ENCODE measurements at places on chromosomes 2 and 18. TPM values are rescaled to one million over a fixed set of nuclear protein-coding genes. Genes with fewer than 3 reads are reported as not detected.
A peak's percentile ranks its signal among the peaks of the same experiment; 100 is the strongest.

DNA sequence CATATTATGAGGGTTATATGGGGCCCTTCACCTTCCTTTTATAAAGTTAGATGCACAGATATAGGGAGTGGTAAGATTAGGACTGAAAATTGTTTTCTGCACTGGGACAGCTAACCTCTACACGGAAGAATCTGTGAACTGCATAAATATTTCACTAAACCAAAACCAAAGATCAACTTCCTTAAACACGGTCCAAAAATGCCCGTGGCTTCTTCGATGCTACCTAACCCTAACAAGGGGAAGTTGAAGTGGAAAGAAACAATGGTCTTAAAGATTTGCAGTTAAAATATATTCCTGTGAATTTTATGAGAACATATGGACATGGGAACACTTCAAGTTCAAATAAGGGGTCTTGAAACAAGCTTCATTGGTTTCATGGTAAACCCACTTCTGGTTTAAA lies 33.3 kb upstream of the PAX3 start:
- no peaks in the 10 kb centered on the region for H3K36me3 ChIP-seq
- H3K4me1 ChIP-seq = no peaks in the 10 kb centered on the region
- no peaks in the 10 kb centered on the region for H3K27me3 ChIP-seq
- DNase-seq = no peak
- no peak overlapping the region for H3K27ac ChIP-seq

GRCh38 chr18:73784853-73785252 lies 362.8 kb downstream of the FBXO15 start:
- no peaks in the 10 kb centered on the region for H3K27me3 ChIP-seq
- DNase-seq = no peak
- no peaks in the 10 kb centered on the region for H3K36me3 ChIP-seq
- H3K4me3 ChIP-seq = no peak overlapping the region
- no peak overlapping the region for H3K27ac ChIP-seq

- H3K27me3 ChIP-seq = no peaks in the 10 kb centered on the region
- no peak overlapping the region for H3K4me3 ChIP-seq
- no peak overlapping the region for H3K27ac ChIP-seq
- no peaks in the 10 kb centered on the region for H3K36me3 ChIP-seq
- no peaks in the 10 kb centered on the region for H3K4me1 ChIP-seq
Measured at GRCh38 chr2:212991120-212991519, 160.3 kb downstream of the IKZF2 start.

DNA sequence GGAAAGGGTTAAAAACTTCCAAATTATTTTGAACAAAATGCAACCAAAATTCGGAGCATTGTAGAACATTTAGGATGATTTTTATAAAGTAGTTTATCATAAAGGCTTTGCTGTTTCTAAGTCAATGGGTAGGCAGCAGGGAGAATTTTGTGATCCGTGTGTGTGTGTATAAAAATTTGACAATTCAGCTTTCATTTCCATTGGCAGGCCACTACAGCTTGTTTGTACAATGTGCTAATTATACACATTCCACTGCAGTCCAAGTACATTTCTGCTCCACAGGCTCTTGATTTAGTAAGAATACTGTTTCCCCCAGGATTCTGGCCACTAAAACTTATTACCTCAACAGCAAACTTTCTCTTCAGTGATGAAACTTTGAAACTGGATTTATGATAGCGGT lies 71.8 kb upstream of the LTBP1 start:
- no peaks in the 10 kb centered on the region for H3K27me3 ChIP-seq
- no peak for DNase-seq

DNA sequence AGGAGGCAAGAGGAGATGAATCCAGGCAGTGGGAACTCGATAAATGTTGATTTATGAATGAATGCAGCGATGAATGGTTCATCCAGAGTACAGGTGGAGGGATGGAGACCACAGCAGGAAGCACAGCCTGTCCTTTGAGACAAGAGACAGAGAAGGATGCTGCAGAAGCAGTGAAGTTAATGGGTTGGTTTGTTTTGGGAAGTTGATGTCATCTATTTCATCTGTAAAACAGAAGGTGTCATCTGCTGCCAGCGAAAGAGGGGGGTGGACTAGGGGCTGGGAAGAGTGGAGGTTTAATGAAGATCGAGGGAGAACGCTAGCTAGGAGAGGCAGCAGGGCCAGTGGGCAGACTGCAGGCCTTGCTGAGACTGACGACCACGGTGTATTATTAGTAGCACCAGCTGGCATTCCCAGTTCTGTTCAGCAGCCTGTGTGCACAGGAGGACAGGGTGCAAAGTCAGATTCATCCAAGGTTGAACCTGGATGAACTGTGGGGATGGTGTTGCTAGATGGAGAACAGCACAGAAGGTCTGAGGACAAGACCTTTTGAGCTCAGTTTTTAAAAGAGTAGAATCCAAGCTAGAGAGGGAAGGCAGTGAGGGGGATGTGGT lies 120.3 kb upstream of the CAPN13 start:
- no peaks in the 10 kb centered on the region for H3K36me3 ChIP-seq
- no peak overlapping the region for H3K4me3 ChIP-seq
- no peaks in the 10 kb centered on the region for H3K27me3 ChIP-seq

- no peaks in the 10 kb centered on the region for H3K36me3 ChIP-seq
- DNase-seq = no peak
- no peaks in the 10 kb centered on the region for H3K4me1 ChIP-seq
- H3K27me3 ChIP-seq = no peaks in the 10 kb centered on the region
Measured at GRCh38 chr2:176984987-176985386, 227.6 kb upstream of the HNRNPA3 start.

- H3K36me3 ChIP-seq = no peaks in the 10 kb centered on the region
- no peaks in the 10 kb centered on the region for H3K27me3 ChIP-seq
- no peaks in the 10 kb centered on the region for H3K4me1 ChIP-seq
- no peak for DNase-seq
Measured at GRCh38 chr2:215787025-215787424, 226.3 kb downstream of the MREG start.

GRCh38 chr18:63676526-63677323 lies 15.0 kb upstream of the SERPINB3 start:
- no peaks in the 10 kb centered on the region for H3K27me3 ChIP-seq
- no peak for DNase-seq
- H3K36me3 ChIP-seq = no peaks in the 10 kb centered on the region
- no peaks in the 10 kb centered on the region for H3K4me1 ChIP-seq

- peaks cover 13% of the 10 kb centered on the region for H3K4me1 ChIP-seq
- H3K27me3 ChIP-seq = no peaks in the 10 kb centered on the region
- H3K4me3 ChIP-seq = peak overlapping the region; percentile 91
- no peaks in the 10 kb centered on the region for H3K36me3 ChIP-seq
- H3K27ac ChIP-seq = peak overlapping the region; percentile 89
Measured at GRCh38 chr18:9333441-9334328, 888 bp upstream of the TWSG1 start.

- H3K36me3 ChIP-seq = no peaks in the 10 kb centered on the region
- DNase-seq = no peak
- H3K27me3 ChIP-seq = no peaks in the 10 kb centered on the region
- H3K4me3 ChIP-seq = no peak overlapping the region
Measured at GRCh38 chr2:95258271-95258670, 16.0 kb upstream of the PROM2 start.

- DNase-seq = peak; percentile 79
- no peaks in the 10 kb centered on the region for H3K36me3 ChIP-seq
- H3K27ac ChIP-seq = no peak overlapping the region
- no peak overlapping the region for H3K4me3 ChIP-seq
- peaks cover 26% of the 10 kb centered on the region for H3K4me1 ChIP-seq
Measured at GRCh38 chr18:55234366-55235093, 275.3 kb upstream of the CCDC68 start.

- H3K27me3 ChIP-seq = no peaks in the 10 kb centered on the region
- no peak overlapping the region for H3K4me3 ChIP-seq
- no peak overlapping the region for H3K27ac ChIP-seq
Measured at GRCh38 chr2:110816404-110817365, 84.3 kb downstream of the ACOXL start.

DNA sequence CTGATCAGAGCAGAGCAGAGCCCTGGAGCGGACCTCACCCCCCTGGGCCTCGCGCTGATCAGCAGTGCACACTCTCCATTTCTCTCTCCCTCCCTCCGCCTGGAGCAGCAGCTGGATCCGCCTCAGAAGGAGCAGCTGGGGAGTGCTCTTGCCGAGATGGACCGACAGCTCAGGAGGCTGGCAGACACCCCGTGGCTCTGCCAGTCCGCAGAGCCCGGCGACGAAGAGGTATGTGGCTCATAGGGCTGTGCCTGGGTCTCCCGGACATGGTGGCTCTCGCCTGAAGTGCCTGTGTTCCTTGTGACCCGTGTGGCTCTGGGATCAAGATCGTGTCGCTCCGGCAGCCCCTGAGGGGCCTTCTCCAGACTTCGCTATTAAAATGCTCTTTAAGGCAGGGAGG lies 102.5 kb downstream of the USP40 start:
- no peak for DNase-seq

DNA sequence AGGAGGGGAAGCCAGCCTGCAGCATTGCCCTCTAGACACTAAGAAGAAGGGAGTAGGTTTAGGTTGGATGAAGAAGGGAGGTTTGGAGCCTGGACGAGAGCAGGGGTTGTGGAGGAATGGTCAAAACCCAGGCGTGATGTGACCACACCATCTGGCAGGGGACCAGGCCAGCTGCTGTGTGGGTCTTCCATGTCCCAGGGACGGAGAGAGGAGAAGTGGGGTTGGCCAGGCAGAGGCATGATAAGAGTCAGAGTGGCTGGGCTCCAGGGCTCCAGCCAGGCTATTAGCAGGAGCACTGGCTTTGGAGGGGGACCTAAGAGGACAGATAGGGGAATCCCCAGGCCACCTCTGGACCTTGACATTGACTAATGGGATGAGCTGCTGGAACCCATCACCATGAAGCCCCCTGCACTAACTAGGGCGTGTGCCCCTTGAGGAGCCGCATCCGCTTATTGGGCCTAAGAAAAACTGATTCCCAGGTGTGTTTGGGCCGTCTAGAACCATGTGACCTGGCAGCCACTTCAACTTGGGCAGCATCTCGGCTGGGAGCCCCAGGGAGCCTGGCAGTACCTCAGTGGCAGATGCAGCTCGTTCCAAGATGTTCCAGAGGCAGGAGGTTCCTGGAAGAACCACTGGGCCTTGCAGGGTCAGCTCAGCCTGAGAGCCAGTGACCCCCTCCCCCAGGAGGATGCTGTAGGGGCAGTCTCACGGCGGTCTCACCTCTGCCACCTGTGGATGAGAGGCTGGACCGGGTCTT lies 235.1 kb downstream of the AGAP1 start:
- H3K36me3 ChIP-seq = no peaks in the 10 kb centered on the region
- no peak overlapping the region for H3K4me3 ChIP-seq
- no peak overlapping the region for H3K27ac ChIP-seq
- no peaks in the 10 kb centered on the region for H3K27me3 ChIP-seq

DNA sequence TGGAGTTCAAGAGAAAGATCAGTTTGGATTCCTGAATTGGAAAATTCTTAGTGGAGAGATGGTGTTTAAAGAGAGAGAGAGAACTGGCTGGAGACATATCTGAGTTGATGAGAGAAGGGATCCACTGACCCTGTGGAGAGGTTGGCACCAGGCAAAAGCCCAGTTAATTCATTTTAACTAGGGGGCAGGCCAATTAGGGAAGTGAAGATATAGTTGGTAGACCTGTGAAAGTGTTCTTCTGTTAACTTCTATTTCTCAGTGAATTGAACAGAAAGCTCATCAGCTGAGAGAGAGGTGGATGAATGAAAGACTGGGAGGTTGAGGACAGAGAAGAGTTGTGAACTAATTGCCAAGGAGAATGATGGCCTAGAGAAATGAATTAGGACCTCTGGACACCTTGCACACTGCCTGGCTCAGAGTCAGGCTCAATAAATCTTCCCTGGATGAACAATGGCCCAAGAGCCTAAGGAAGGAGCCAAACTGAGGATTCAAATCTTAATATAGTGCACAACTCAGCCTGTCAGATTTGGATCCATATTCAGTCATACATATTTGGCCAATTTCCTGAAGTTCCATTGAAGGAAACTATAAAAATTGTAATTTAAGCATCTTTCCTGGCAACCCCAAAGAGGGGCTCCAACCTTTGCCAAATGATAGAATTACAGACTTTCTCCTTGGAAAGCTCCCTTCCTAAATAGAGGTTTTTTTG lies 82.2 kb upstream of the RMDN2 start:
- peaks cover 3% of the 10 kb centered on the region for H3K27me3 ChIP-seq
- no peaks in the 10 kb centered on the region for H3K36me3 ChIP-seq
- no peak overlapping the region for H3K4me3 ChIP-seq
- DNase-seq = no peak
- H3K27ac ChIP-seq = no peak overlapping the region

- no peak overlapping the region for H3K4me3 ChIP-seq
- DNase-seq = no peak
- peaks cover 21% of the 10 kb centered on the region for H3K4me1 ChIP-seq
- no peak overlapping the region for H3K27ac ChIP-seq
Measured at GRCh38 chr2:3533836-3534235, 14.5 kb upstream of the ADI1 start.

DNA sequence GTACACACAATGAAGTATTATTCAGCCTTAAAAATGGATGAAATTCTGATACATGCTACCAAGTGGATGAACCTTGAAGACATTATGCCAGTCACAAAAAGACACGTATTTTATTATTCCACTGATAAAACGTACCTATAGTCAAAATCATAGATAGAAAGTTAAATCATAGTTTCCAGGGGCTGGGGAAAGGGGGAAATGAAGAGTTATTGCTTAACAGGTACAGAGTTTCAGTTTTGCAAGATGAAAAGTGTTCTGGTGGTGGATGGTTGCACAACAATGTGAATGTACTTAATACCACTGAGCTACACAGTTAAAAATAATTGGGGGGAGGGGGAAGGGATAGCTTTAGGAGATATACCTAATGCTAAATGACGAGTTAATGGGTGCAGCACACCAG lies 279.0 kb upstream of the STON1 start:
- peak; percentile 5 for DNase-seq
- no peak overlapping the region for H3K27ac ChIP-seq
- no peaks in the 10 kb centered on the region for H3K36me3 ChIP-seq
- no peaks in the 10 kb centered on the region for H3K4me1 ChIP-seq

- no peaks in the 10 kb centered on the region for H3K4me1 ChIP-seq
- no peak overlapping the region for H3K4me3 ChIP-seq
- H3K27ac ChIP-seq = no peak overlapping the region
- DNase-seq = no peak
Measured at GRCh38 chr2:65579506-65580235, 147.3 kb upstream of the SPRED2 start.

DNA sequence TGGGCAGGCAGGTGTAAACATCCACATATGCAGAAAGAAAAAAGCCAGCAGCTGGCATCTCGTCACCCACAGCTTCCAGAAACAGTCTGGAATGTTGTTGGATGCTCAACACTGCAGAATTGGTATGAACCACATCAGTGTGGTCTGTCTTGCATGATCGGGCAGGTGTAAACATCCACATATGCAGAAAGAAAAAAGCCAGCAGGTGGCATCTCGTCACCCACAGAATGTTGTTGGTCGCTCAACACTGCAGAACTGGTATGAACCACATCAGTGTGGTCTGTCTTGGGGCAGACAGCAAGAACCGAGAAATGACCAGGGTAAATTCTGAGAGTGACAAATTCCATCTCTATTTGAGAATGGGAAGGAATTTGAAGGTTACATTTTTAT lies 39.6 kb downstream of the DOCK10 start:
- no peak overlapping the region for H3K4me3 ChIP-seq
- no peak for DNase-seq
- H3K36me3 ChIP-seq = no peaks in the 10 kb centered on the region
- peaks cover 4% of the 10 kb centered on the region for H3K4me1 ChIP-seq

GRCh38 chr2:168233726-168234406 lies 13.5 kb downstream of the STK39 start:
- H3K27ac ChIP-seq = no peak overlapping the region
- no peak for DNase-seq
- no peaks in the 10 kb centered on the region for H3K4me1 ChIP-seq
- no peaks in the 10 kb centered on the region for H3K27me3 ChIP-seq
- H3K36me3 ChIP-seq = no peaks in the 10 kb centered on the region

The AQP12A gene
- total RNA-seq = not detected

The SERPINB10 gene
- total RNA-seq = not detected

The FEV gene
- not detected for total RNA-seq

The RAB31 gene
- total RNA-seq = 179 TPM

The HOXD1 gene
- not detected for total RNA-seq

The IAH1 gene
- total RNA-seq = 80.3 TPM

The CFC1 gene
- not detected for total RNA-seq

The STPG4 gene
- not detected for total RNA-seq

The SLC35F5 gene
- total RNA-seq = 252 TPM

The RAMP1 gene
- total RNA-seq = 25.3 TPM

Measured in adrenal gland (tissue), 19 donors.